ENCODE measurements at places on chromosomes 12 and 14.

GRCh38 chr12:132445884-132446632, 43.9 kb upstream of the FBRSL1 start:
- peak; percentile 50 for DNase-seq

GRCh38 chr12:111166779-111167540, 201.9 kb downstream of the PHETA1 start:
- peak; percentile 69 for DNase-seq

DNA sequence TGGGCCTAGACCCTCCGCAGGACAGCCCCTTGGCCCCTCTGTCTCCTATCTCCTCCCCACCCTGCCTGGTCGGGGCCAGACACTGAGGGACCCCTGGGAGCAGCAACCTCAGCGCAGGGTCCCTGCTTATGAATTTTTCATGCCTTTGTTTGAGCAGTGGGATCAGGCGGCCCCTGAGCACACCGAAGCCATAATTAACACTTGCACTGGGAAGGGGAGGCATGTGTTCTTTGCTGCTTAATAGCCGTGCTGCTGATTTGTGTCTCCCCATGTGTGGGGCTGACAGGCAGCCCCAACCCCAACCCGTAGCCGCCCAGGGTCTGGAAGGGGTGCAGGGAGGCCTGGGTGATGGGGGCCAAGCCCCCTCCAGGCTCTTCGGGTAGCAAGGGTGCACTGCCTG, 52.7 kb downstream of the FBRSL1 start:
- DNase-seq, result no peak

- DNase-seq, result no peak
These were observed 42.5 kb downstream of the WDR20 start for GRCh38 chr14:102182190-102182589.

GRCh38 chr12:101116911-101117310, 93.1 kb downstream of the SLC5A8 start:
- DNase-seq, result peak; percentile 26

DNA sequence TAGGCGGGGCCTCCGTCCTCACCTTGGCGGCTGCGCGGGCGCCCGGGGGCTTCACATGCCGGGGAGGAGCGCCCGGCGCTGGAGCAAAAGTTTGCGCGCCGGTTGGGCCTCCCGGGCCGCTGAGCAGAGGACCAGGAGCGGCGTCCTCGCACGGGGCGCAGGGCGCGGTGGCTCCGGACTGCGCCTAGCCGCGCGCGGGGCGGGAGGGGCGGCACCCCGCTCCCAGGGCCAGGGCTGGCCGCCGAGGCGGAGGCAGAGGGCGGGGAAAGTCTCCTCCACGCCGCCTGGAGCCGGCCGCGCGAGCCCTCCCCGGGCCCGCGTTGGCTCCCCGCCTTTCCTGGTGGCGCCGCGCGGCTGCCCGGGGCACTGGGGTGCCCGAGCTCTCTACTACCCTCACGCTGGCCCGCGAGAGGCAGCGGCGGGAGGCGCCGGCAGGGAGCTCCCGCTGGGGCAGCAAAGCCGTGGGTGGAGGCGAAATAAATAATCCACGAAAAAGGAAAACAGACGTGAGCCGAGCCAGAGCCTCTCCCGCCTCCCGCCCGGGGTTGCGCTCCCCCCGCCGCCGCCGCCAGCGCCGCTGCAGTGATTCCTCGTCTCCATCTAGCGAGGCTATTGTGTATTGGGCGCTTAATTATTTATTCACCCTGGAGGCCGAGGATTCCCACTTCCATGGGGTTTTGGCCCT, 400 bp upstream of the PRIMA1 start:
- DNase-seq, result peak; percentile 80

GRCh38 chr14:96086574-96087077, 47.5 kb downstream of the C14orf132 start:
- DNase-seq, result no peak

DNA sequence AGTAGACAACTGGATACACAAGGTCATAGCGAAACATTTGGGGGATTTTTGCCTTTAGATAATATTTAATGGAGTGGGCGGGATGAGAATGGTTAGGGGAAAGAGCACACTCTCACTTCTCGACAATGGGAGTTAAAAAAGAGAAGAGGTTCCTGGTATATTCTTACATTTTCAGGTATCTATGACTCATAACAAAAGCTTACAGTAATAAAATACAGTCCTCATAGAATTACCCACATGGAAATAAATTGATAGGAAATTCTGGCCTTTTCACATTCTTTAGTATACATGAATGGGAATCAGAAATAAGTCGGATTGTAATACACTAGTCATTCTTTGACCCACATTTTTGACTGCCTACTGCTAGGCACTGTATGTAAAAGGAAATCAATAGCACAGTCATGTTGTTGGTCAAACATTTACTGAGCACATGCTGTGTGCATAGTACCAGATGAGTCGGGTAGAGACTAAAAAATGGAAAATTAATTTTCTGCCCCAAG, 8.2 kb upstream of the CRADD start:
- DNase-seq, result no peak

- no peak for DNase-seq
These were observed 50.9 kb downstream of the SLC4A8 start for GRCh38 chr12:51475543-51475942.

DNA sequence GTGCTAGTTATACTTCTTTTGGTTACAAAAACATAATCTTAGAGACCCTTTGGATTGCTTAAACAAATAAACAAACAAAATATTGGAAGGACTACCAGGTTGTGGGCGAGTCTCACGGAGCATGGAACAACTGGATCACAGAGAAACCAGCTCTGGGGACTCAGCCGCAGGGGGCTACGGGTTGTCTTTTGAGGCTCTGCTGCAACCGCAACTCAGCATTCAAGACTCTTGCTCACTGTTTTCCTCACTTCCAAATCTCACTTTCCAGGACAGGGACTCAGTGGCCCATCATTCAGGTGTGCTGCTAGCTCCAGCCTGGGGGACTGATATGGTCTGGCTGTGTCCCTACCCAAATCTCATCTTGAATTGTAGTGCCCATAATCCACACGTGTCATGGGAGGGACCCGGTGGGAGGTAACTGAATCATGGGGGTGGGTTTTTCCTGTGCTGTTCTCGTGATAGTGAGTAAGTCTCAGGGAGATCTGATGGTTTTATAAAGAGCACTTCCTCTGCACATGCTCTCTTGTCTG, 14.0 kb upstream of the SERPINA4 start:
- no peak for DNase-seq

- DNase-seq, result no peak
These were observed 6.0 kb upstream of the GPR84 start for GRCh38 chr12:54370171-54370730.

DNA sequence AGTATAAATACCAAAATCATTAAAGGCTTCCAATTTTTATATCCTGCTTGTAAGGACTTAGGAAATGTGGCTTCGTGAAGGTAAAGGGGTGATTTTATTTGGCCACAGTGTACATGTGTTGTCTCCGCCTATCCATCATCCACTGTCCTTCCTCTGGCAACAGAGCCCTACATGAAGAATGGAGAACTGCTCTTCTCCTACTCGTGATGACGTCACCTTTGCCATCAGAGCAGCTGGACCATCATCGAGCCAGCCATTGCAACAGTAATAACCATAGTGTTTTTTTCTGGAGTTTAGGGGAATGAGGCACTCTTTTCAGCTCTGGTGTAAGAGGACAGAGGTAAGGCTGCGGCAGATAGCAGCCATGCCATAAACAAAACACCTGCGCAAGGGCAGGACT, 19.2 kb downstream of the ITPR2 start:
- no peak for DNase-seq

DNA sequence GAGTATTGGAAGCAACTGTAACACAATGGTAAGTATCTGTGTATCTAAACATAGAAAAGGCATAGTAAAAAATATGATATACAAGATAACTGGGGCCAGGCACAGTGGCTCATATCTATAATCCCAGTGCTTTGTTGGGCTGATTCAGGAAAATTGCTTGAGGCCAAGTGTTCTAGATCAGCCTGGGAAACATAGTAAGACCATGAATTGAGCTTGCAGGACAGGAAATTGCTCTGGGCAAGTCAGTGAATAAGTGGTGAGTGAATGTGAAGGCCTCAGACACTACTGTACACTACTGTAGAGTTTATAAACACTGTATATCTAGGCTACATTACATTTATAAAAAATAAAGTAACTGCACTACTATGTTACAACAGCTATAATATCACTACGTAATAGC, 75.2 kb downstream of the GPR135 start:
- no peak for DNase-seq

- DNase-seq, result no peak
These were observed 140.4 kb downstream of the EFCAB11 start for GRCh38 chr14:89814126-89814525.

- no peak for DNase-seq
These were observed 26.6 kb upstream of the BTBD6 start for GRCh38 chr14:105221598-105222178.

DNA sequence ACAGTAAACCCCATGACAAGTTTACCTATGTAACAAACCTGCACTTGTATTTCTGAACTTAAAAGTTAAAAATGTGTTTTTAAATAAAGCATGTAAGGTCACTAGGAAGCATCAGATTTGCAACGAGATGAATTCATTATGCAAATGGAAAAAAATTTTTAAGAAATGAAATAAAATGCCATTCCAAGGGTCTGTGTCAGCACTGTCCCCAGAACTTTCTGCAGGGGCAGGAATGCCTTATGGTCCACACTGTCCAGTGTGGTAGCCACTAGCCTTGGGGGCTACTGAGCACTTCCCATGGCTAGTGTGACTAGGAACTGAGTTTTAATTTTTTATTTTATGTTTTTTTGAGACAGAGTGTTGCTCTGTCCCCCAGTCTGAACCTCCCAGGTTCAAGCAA, 49.2 kb downstream of the HSP90AA1 start:
- no peak for DNase-seq

DNA sequence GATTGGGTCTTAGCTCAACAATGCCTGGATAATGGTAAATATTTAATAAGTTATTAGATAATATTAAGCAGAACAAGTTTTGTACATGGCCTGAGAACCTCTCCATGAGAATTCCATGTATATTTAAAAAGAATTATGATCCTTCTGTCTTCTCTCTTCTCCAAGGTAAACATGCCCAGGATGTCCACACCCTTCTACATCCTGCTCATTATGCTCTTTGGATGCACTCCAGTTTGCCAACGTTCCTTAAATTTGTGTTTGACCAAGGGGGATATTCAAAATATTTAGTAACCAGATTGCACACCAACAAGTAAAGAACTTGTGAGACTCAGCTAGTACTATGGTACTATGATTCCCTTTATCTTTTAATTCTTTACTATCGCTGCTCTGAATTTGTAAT, 44.8 kb upstream of the ERGIC2 start:
- no peak for DNase-seq

GRCh38 chr12:77124767-77125166, 59.4 kb upstream of the E2F7 start:
- no peak for DNase-seq

DNA sequence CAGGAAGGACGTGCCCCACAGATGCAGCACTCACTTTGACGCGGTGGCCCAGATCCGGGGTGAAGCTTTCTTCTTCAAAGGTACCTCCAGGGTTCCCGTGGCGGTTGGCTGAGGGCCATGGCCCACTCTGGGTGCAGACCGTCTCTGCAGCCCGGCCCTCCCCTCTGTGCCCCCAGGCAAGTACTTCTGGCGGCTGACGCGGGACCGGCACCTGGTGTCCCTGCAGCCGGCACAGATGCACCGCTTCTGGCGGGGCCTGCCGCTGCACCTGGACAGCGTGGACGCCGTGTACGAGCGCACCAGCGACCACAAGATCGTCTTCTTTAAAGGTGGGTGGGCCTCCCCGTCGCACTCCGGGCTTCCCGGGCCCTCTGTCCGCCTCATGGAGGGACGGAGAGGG, 16.9 kb downstream of the MMP17 start:
- no peak for DNase-seq

GRCh38 chr12:6093764-6094163, 30.7 kb downstream of the VWF start:
- no peak for DNase-seq

DNA sequence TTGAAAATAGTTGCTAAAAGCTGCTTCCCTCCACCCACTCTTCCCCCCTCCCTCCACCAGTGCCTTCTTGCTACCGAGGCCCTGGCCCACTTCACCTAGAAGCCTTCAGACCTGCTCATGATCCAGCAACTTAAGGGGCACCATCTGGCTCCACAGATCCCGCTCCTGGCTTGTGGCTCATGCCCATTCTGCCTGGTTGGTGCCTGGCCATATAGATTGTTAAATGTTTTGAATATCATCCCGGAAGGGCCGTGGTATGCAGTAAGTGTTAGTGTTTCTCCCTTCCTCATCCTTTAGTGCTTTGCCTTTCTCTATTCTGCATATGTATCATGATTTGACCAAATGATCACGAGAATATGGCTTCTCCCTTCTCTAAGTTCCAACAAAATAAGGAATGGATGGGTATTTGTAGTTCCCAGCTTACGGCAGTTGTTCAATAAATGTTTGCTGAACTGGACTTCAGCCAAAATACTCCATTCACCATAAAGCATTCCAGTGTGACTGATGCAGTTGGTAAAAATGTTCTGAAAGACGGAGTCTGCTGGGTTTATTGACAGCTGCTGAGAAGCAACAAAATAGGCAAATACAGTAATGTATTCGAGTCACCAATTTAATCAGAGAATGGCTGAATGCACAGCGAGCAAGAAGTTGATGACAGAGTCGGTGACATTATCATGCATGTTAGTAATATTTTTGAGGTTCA, 30.7 kb downstream of the GRIP1 start:
- DNase-seq, result peak; percentile 40
